ENCODE measurements at places on chromosomes 7 and 10.

DNA sequence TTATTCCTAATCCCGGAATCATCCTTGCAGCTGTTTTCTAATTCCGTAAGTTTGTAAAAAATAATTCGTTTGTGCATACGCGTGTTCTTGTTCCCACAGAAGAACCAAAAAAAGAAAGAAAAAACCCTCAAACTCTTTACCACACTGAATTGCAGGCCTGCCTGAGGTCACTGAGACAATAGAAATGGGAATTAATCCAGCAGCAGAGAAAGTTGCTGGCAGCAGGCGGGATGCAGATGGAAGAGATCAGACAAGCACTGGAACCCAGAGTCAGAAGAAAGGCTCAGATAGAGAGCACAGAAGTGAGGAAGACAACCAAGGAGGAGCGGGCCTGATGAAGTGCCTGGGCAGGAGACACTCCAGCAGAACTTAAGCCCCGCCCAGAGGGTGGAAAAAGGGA, 141.5 kb upstream of the VWC2 start:
- no peak for DNase-seq

- DNase-seq: no peak
These were observed 63.7 kb downstream of the CELF2 start for GRCh38 chr10:11081408-11081807.

DNA sequence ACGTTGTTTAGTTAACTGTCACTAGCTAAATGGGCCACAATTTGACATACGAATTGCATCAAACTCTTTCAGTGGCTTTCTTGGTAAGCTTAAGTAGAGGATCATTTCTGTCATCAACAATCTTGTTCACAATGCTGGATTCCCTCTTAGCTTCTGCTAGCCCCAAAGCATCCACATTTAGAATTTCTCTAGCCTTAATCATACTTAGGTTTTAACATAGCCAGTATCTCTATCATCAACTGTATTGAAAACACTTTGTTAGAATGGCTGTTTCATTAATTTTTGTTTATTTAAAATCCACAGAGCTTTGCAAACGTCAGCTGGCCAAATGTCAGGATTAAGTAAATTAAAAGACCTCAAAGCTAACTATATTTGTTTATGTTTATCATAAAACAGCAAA, 41.1 kb downstream of the ABRAXAS2 start:
- DNase-seq: peak; percentile 18

- no peak for DNase-seq
These were observed 70.9 kb downstream of the WIPF3 start for GRCh38 chr7:29877196-29877595.

GRCh38 chr10:113425541-113425951, 127.3 kb upstream of the HABP2 start:
- peak; percentile 2 for DNase-seq

DNA sequence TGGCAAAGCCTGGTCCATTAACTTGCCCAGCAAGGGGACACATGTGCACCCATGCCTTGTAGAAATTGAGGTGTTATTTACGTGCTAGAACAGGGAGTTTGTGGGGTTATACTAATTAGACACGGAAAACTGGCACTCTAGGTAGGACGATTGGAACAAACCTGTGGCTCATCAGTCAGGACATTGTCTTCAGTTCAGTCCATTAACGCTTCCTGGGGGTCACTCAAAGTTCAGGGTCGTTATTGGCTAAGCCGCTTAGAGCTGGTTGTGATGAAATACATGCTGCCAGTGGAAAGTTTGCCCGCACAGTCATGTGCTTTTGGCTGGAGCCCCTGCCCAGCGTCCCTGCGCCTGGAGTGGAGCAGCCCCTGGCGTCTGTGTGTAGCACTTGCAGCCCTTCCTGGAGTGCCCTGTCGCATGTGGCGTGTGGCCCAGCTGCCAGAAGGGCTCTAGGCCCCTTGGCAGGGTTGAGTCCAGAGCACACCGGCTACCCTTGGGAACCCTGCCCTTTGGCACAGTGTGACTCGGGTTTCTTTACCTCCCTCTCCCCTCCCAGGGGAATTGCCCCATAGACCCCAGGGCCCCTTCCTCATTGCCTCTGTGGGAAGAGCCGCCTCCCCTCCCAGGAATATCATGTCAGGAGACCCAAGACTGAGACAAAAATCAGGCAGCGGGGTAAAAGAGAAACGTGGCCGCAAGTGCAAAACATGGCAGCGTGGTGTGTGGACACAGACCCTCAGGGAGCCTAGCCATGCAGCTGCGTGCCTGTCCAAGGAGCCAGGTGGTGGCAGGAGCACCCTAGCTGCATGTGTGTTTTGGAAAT, 9.8 kb downstream of the ZNF775 start:
- DNase-seq: no peak

DNA sequence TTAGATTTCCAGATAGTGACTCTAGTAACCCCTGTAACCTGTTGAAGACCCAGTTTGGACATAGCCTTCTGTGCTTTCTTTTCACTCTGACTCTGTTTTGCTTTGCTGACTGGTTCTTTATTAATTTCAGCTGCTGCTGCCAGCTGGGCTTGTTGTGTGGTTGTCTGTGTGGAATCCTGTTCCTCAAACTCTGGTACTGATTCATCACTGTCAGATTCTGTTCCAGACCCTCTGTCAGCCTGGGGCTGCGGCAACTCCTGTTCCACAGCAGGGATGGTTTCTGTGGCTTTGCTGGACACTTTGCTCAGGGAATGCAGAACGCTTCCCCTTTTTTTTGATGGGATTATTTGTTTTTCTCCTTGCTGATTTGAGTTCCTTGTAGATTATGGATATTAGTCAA, 104.9 kb downstream of the SEC23IP start:
- DNase-seq: no peak
